ENCODE measurements at places on chromosomes 5 and 9.
A peak's percentile ranks its signal among the peaks of the same experiment; 100 is the strongest.

GRCh38 chr5:149550268-149550583 lies 1.0 kb downstream of the CSNK1A1 start:
- no peak for DNase-seq

- no peak for DNase-seq
These were observed 34.9 kb downstream of the YTHDC2 start for GRCh38 chr5:113548396-113548795.

GRCh38 chr5:142979636-142980035 lies 209.5 kb downstream of the ARHGAP26 start:
- no peak for DNase-seq

DNA sequence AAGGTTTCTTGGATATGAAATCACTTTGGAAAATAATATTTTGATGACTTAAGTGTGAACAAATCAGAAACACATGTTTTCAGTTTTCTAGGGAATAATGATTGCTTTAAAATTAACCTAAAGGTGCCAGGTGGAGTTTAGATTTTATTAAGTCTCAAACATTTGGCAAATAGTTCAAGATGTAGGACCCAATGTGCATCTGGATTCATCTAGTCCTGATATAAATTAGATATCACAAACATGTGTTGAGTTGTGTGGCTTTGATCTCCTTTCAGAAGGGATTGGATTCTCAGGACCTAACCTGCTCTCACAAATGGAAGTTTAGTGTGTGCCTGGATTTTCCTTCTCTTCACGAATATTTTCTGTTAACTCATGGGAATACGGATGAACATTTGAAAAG lies 291.4 kb upstream of the ISL1 start:
- DNase-seq, result no peak

GRCh38 chr9:19551124-19551929 lies 142.5 kb downstream of the ACER2 start:
- no peak for DNase-seq

GRCh38 chr5:132812781-132813598 lies at the start of gene SOWAHA:
TSS of gene SOWAHA (plus strand) at chr5:132813302. CDS start at chr5:132813622, 320 bp downstream.
- DNase-seq, result peak; percentile 60

GRCh38 chr5:173514661-173515060 lies 101.8 kb downstream of the BOD1 start:
- no peak for DNase-seq

DNA sequence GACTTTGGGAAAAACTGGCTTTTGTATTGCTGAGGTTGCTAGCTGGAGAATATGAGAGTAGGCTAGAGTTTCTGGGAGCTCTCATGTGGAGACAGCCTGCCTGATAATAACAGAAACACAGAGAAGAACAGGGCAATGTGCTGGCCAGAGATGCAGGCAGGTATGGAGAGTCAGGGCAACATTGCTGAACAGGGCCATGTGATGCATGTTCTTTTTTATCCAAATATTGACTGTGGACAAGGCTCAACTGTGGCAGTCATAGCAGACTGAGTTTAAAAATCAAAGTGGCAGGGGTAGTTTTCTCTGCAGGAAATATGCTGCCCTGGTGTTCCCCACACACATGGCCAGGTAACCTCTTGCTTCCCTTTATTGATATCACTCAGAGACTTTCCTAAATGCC lies 381.1 kb downstream of the RASEF start:
- no peak for DNase-seq

GRCh38 chr9:69466151-69466550 lies 141.1 kb downstream of the ENTREP1 start:
- DNase-seq, result no peak

- no peak for DNase-seq
These were observed 100.8 kb upstream of the DHFR start for GRCh38 chr5:80755626-80756025.

GRCh38 chr5:90307322-90307721 lies 102.2 kb downstream of the CETN3 start:
- no peak for DNase-seq

DNA sequence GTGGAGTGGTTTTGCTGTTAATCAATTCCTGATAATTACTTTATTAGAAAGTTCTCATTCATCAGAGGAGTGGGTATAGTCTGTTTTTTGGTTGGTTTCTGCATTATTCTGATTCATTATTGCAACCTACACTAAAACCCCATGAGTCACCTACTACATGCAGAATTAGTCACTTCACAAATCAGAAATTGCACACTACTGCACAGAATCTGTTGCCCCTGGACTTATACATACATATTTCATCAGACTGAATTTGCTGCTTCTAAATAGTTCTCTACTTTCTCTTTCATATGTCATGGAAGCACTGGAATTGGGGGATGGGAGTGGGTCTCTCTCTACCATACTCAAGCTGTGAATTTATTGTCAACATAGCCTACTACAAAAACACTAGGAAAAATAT lies 585.1 kb downstream of the DNAH5 start:
- no peak for DNase-seq

DNA sequence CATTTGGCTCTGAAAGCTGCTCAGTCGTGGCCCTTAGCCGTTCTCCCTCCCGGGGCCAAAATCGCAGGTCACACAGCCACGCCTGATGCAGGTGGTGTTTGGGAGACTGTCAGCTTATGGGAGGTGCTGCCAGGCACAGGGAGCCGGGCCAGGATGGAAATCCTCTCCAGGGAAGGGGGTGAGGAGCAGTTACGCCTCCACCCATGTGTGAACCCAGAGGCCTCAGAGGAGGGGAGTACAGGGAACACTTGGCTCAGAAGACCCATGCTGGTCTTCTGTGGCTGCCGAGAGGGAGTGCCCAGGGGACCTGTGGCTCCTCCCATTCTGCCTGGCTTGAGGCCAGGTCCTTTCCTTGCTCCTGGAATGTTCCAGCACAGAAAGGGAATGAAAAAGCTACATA lies 3.6 kb upstream of the OLFM1 start:
- DNase-seq, result no peak

DNA sequence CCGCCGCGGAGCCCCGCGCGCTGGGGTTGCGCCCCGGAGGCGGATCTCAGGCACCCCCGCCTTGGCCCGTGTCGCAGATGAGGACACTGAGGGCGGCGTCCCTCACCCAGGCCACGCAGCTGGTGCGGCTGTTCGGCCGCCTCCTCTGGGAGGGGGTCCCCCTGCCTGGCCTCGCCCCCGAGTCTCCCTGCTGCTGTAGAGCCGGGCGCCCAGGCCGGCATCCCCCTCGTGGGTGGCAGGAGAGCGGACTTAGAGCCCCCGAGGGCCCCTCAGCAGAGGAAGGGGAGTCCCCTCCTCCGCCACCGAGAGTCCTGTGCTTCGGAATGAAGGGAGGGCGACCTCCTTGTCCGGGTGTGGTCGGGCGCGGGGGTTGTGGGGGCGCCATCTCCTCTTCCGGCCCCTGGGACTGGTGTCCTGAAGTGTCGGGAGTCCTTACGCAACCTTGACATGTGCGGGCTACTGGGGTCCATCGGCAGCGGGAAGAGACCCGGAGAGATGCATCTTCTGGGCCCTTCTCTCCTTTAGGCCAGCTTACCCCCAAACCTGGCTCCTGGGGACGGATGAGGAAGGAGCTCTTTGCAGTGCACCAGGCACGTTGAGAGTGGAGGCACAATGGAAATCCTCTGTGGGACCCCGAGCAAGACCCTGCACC lies 11.7 kb upstream of the EXOSC2 start:
- DNase-seq, result no peak

- DNase-seq, result no peak
These were observed 514.7 kb downstream of the MTRR start for GRCh38 chr5:8383616-8384015.

- DNase-seq, result no peak
These were observed 49.7 kb downstream of the RECK start for GRCh38 chr9:36086442-36086841.

DNA sequence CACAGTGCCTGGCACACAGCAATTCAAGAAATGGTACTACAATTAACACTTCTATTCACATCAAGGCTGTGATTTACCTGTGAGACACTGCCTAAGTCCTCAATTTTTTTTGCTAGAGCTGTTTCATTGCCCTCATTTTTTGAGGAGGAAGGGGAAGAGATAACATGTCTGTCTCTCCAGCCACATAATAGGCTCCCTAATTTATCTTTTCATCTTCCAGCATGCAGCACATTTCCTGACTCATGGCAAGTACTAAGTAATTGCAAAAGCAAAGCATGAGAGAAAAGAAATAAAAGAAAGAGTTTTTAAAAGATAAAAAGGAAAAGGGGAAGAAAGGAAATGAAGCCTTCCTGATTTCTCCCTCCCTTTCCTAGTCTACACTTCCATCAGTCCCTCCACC lies 26.9 kb upstream of the RNF38 start:
- DNase-seq, result no peak

DNA sequence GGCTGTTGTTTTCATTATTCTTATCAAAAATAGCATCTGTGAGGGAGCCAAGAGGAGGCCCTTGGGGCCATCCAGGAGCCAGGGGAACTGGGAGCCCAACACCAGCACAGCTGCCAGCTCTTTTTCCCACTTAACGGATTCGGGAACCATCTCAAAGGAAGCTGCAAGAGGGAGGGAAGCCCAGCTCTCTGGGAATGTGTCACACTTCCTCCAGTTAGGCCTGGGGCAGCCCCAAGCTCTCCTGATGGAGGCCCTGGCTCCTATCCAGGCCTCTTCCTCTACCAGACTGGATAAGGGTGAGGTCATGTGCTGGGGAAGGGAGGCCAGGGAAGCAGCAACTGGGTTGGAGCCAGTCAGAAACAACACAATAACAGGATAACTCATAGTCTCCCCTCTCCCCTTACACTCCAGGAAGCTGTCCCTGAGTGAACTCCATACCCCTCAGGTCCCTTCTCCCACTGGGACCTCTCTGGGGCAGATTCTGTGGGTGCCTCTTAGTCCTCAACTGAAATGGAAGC lies 12.7 kb downstream of the CSF2 start:
- no peak for DNase-seq

- no peak for DNase-seq
These were observed 738.2 kb downstream of the BRINP1 start for GRCh38 chr9:118630931-118631595.

- no peak for DNase-seq
These were observed 99.3 kb downstream of the SLC24A2 start for GRCh38 chr9:19689328-19690101.

- DNase-seq, result no peak
These were observed 11.4 kb upstream of the MACIR start for GRCh38 chr5:103247118-103247517.

- no peak for DNase-seq
These were observed 256.5 kb upstream of the ZNF608 start for GRCh38 chr5:125002727-125003598.

- no peak for DNase-seq
These were observed 26.2 kb downstream of the LHX2 start for GRCh38 chr9:124037790-124038189.

DNA sequence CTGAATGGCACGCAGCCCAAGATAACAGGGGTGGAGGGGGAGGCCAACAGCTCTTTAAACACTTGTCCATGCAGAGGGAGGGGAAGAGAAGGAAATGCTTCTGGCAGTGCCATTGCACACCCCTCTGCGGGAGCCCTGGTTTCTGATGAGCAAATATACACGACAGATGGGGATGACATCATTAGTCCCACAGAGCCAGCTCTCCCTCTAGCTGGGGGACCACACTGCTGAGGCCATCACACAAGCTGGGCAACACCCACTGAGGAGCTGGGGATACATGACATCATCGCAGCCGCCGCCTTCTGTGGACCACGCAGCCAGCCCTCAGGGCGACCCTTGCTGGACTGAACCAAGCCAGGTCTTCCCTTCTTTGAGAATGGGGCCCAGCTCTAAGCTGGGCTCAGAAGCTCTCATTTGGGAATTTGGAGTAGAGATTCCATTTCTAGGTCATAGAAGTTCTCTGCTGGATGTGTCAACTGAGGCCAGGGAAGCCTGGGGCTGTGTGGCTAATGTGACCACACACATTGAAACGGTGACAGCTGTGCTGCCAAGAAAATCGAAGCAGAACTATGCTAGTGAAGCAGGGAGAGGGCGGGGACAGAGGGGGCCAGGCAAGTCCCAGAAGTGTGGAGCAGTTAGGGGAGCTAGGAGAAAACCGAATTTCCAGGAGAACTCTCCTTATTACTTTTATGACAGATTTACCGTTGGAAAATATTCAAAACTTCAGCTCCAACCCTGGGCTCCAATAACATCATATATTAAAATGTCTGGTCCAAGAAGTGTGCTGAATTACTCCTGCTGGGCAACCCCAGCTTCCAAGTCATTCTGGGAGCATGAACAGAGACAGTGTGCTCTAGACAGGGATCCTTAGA lies 79.5 kb downstream of the PRRT1B start:
- DNase-seq, result no peak

GRCh38 chr9:16921855-16922254 lies 51.4 kb upstream of the BNC2 start:
- DNase-seq, result no peak

DNA sequence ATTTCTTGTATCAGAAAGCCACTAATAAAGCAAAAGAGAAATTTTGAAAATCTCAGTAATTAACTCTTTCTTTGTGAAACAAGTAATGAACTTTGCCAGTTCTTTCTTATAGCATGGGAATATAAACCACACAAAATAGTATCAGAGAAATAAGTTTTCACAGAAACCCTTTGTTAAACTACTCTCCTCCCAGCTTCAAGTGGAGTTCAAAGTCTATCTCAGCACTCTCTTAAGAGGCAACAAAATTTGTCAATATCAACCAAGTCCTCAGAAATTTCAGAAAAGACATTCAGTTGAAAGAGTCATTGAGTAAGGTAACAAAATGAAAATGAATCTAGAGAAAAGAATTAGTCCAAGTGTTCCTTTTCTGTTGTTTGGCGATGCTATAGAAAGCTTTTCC lies 89.3 kb downstream of the NTRK2 start:
- DNase-seq, result no peak

DNA sequence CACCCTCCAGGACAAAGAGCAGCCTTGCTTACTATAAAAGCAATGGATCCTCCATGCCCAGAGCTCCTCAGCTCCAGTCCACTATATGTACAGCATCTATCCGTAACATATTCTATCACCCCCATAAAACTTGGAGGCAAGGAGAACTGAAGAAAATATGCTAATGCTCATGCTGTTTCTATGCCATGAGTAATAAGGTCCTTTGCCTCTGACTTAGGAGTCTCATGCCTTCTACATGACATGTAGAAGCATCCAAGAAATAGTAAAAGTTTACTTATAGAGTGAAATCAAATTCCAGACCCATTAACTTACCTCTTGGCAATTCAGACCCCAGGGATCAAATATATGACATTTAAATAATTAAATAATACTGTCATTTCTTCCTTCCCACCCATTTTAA lies 33.7 kb downstream of the SSBP2 start:
- DNase-seq, result no peak

GRCh38 chr5:131406076-131406475 lies 142.2 kb downstream of the CDC42SE2 start:
- no peak for DNase-seq

- peak; percentile 29 for DNase-seq
These were observed 76.2 kb upstream of the PTPN3 start for GRCh38 chr9:109574061-109574882.

DNA sequence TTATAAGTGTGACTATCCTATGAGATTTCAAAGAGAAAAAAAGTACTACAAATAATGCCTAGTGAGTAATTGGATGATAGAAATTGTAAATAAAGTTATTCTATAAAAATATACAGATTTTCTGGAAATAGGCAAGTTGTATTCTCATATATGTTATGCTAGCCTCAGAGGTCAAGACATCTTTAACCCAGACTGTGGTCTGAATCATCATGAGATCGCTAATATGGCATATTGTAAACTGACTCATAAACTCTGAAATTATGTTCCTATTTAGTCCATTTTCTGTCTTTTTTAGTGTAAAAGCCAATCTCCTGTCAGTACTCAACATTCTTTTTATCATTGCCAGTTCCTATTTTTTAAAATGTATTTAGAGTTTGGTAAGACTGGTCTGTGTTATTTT lies 14.2 kb downstream of the LOX start:
- no peak for DNase-seq

- DNase-seq, result no peak
These were observed 258.7 kb upstream of the RASA1 start for GRCh38 chr5:87008751-87009560.

GRCh38 chr9:94164806-94165549 lies 80.7 kb downstream of the PTPDC1 start:
- no peak for DNase-seq

Data from hypothalamus (tissue), 51 donors.